ENCODE measurements at places on chromosomes 16 and 17.

- DNase-seq, result no peak
Observed at GRCh38 chr16:14566599-14566998, 63.5 kb downstream of the PARN start.

GRCh38 chr17:18263885-18264682 is 3.6 kb downstream of the MIEF2 start:
- DNase-seq, result no peak

GRCh38 chr16:84826558-84826941 is 6.8 kb downstream of the CRISPLD2 start:
- no peak for DNase-seq

- DNase-seq, result no peak
Observed at GRCh38 chr16:71626858-71627213, 852 bp downstream of the MARVELD3 start.

DNA sequence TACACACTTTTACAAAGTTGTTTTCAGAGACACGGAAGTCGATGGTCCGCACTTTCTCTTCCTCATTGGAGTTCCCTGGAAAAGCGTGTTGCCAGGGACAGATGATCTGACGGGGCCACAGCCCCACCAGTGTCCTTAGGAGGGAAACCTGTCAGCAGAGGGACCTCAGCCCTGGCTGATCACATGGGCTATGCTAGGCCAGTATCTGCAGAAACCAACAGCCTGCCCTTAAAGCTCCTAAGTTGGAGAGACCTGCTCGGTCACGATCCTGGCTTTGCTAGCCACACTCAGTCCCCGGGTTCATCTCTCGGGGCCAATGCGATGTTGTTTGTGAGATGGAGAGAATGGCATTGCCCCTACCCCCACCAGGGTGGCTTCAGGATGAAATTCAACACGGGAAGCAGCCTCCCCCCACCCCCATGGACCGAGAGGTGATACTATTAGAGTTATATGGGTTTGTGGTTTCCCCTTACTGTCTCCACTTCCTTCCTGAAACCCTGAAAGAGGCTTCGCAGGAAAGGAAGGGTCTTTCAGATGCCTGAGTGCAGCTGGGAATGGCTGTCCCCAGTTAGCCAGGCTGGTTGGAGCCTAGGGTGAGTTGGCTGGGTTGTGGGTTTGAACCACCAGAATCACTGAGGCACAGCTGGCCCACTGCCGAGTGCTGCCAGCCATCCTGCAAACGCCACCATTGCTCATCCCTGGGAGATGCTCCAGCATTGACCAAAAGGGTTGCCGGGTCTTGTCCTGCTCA is 16.6 kb downstream of the RMI2 start:
- DNase-seq, result peak; percentile 78

- DNase-seq, result no peak
Observed at GRCh38 chr17:65346166-65346565, 209.0 kb downstream of the RGS9 start.

GRCh38 chr16:77833921-77834634 is 45.7 kb downstream of the VAT1L start:
- no peak for DNase-seq

All from T-helper 2 cell (primary cell).